Small intestine (tissue), 16 donors: ENCODE measurements at places on chromosomes 4 and X. TPM values are rescaled to one million over a fixed set of nuclear protein-coding genes. Genes with fewer than 3 reads are reported as not detected.

DNA sequence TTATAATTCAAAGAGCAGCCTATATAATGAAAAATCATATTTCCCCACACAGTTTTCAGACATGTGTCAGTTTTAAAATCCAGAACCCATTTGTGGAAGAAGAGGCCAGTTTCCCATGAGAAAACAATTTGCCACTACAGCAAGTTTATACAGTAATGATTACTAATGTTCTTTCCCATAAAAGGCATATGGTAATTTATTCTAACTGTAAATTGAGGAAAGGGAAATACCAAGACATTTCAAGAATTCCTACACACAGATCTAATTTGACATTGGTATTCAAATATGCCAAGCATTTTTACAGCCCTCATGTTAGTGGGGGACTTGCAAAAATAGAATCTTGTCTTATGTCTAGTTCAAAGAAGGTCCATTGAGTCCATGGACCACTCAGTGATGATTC is 1368.6 kb downstream of the FSTL5 start:
- DNase-seq = no peak

KIT gene
- 3.9 TPM for polyA plus RNA-seq

HS6ST2 gene
- not detected for polyA plus RNA-seq

DNA sequence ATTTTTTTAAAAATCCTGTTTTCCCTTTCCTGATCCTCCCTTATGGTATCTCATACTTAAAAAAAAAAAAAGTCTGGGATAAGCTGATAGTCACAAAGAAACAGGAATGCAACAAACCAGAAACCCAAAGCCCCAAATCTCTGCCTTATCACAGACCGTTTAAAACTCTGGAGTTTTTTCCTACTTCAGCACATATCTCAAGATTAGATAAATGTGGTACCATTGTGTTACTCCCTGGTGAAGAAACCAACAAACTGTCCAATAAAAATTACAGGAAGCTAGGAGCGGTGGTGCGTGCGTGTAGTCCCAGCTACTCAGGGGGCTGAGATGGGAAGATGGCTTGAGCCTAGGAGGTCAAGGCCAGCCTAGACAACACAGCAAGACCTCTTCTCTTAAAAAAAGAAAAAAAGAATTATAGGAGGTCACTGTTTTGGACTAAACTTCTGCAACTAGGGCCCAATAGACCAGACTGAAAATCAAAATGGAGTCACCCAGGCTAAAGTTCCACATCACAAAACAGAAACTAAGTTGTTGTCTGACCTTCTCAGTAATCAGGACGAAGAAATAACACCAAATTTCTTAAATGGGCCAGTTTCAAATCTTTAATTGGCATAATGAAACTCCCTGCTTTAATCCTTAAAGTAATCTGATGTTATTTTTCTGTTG is 51.9 kb downstream of the RBM47 start:
- DNase-seq = peak; percentile 45

- no peak for DNase-seq
These were observed 11.6 kb downstream of the CXCR3 start for GRCh38 chrX:71606536-71607216.

- no peak for DNase-seq
These were observed 8.6 kb downstream of the LAGE3 start for GRCh38 chrX:154470434-154470833.

- no peak for DNase-seq
These were observed 10.9 kb downstream of the NFKB1 start for GRCh38 chr4:102511830-102512605.

DNA sequence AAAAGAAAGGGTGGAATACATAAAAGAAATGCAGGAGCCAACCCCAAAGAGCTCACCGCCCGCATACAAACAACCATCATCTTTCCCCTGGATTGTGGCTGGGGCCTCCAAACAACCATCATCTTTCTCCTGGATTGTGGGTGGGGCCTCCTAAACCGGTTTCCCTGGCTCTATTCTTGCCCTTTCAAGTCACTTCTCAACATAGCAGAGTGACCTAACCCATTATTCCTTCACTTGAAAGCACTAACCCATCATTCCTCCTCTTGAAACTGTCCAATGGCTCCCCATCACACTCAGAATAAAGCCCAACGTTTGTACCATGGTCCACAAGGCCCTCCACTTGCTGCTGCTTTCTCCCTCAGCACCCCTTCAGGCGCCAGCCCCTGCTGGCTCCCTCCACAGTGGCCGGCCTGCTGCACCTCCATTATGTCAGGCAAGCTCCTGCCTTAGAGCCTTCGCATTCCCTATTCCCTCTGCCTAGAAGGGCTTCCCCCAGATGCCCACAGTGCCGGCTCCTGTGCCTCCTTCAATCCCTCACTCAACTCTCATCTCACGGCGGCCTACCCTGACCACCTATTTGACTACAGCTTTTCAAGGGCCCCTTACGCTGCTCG is 24.1 kb downstream of the SMIM43 start:
- no peak for DNase-seq

- no peak for DNase-seq
These were observed 16.9 kb downstream of the SMIM10L2A start for GRCh38 chrX:135438734-135439043.
